ENCODE measurements at places on chromosomes 1 and 21.
A peak's percentile ranks its signal among the peaks of the same experiment; 100 is the strongest.

DNA sequence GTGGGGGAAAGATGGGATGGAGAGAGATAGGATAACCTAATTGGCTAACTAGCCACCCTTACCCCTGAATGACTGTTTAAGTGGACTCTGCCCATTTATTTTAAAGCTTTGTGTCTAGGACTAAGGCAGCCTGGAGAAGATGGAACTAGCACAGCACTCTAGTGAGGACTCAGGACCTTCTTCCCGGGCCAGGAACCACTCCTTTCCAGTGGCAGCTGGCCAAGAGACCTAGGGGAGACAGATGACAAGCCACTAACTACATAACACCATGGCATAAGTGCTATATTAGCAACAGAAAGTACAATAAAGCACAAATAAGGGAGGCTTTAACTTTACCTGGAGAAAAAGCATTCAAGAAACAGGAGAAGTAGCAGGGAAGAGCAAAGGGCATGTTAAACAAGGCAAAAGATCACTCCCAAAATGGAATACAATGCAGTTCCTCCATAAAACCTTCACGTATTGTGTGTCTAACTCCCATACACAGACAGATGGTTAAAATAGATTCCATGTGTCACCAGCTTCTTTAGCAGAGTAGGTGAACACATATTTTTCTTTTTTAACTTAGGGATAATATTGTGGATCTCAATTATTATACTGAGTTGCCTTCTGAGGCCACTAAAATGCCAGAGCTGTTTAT, 20.6 kb downstream of the CLCA1 start:
- no peak for DNase-seq

- DNase-seq, result no peak
These were observed 10.7 kb downstream of the EPHA2 start for GRCh38 chr1:16145030-16145661.

DNA sequence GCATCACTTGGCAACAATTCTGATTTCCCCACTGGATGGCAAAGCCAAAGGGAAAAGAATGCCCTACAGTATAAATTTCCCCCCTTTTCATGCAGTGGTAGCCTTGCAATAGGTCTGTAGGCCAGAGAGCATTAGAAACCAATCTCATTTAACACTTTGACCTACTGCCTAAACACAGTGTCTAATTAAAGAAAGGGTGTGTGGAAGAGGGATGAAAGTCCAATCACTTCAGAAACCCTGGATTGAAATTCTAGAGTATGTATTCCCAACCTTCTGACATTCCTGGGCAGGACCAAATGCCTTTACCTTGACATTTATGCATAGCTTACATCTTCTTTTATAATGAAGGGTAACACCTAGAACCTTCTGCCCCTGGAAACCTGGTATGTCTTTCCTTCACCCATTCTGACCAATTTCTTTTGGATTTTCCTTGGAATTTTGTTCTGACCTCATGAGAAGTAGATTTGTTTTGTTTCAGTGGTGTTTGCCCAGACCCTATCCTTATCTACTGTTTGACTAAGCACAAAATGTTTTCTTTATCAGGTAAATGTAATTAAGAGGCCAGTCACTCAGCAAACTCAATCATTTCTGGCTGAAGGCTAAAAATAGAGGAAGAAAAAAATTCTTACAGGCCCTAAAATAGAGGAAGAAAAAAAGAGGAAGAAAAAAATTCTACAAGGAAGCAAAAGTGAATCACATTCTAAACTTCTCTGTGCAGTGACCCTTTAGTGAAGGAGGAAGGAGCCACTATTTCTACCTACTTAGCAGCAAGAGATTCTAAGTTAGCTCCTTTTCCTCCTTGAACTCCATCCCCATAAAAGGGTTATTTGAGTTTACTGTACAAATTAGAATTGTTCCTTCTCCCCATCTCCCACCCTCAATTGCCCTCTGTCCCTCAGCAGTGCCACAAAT, 129.5 kb upstream of the DSCAM start:
- no peak for DNase-seq

GRCh38 chr1:8424539-8425116, 106.7 kb downstream of the SLC45A1 start:
- no peak for DNase-seq

GRCh38 chr1:61259379-61260148, 177.2 kb downstream of the NFIA start:
- no peak for DNase-seq

DNA sequence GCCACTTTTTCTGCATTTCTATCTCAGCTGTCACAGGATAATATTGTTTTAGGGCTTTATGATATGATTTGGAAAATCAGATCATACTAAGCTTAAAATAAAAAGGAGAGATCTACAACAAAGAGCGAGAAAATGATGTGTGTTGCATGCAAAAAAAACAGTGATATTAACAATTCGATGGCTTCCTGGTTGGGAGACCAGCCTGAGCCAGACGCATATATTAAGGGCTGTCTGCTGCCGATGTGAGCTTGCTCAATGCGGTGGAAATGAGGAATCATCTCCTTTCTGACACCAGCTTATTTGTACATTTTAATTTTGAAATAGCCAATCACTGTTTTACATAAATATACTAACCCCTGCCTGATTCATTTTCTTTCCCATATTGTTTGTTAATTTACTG, 862.6 kb downstream of the USP25 start:
- DNase-seq, result no peak

- DNase-seq, result no peak
These were observed 22.9 kb upstream of the LEFTY2 start for GRCh38 chr1:225963735-225964530.

DNA sequence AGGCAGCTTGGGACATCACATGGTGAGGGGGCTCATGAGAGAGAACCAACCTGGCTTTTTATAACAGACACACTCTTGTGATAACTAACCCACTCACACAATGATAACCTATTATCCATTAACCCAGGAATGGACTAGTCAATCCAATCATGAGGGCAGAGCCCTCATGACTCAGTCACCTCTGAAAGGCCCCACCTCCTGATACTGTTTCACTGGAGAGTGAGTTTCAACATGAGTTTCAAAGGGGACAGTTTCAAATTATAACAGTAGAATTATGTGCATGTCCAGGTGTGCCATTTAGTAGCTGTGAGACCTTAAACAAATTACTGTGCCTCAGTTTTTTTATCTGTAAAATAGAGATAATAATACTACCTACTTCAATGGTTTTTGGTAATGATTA, 47.6 kb upstream of the PPP2R5A start:
- no peak for DNase-seq

GRCh38 chr21:36811762-36812161, 112.8 kb downstream of the SIM2 start:
- no peak for DNase-seq

GRCh38 chr1:111814305-111814628, 58.6 kb downstream of the DDX20 start:
- DNase-seq, result no peak

DNA sequence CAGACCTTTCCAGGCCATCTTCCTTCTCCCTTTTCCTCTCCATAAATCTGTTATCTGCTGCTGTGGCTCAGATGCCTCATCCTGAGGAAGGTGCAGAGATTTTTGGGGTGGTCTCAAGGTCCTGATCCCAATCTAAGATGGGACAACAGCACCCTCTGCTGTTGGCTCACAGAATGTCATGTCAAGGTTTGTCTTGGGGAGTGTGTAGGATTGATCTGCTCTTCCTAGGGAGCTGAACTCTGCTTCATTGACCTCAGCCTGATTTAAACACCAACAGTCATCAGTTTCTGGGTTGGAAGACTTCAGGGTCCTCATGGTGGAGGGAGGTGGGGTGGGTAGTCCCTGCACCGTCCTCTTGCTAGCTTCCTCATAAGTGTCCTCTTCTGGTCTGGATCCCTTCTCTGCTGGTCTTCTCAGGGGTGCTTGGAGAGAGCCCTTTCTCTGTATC, 62.8 kb upstream of the LAX1 start:
- peak; percentile 62 for DNase-seq

DNA sequence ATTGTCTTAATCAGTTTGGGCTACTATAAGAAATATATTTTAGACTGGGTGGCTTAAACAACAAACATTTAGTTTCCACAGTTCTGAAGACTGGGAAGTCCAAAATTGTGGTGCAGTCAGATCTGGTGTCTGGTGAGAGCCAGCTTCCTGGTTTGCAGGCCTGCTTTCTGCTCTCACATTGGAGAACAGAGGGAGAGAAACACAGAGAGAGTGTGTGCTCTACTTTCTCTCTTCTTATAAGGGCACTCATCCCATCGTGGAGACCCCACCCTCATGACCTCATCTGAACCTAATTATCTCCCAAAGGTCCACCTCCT, 4.1 kb downstream of the LEPR start:
- DNase-seq, result no peak

DNA sequence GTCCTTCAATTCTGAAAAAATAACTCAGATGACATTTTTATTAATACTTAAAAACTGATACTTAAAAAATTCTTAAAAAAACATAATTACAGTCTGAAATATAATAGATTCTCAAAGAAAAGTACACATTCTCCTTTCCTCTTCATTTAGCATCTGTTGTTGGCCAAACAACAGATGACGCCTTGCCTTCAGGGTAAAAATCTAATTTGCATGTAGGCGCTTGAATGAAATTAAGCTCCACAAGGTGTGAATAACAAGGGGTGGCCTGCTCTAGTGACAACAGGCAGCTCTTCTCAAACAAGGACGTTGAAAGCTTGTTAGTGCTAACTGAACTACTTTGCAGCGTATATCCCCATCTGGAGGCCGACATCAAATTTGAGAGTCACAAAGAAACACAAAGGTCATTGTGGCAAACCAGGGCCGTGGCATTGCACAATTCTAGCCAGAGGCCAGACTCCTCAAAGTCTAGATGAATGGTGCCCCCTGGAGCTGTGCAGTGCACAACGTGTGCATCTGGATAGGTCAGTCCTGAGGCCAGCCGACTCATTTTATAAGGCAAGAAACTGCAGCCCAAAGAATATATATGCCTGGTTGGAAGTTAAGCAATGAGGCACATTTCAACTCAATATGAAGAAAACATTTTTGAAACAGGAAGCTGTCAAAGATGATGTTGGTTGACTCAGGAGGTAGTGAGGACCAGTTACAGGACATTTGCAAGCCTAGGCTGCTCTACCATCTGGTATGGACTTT, 459.2 kb upstream of the RUNX1 start:
- DNase-seq, result peak; percentile 7

- no peak for DNase-seq
These were observed 56.3 kb upstream of the NEK2 start for GRCh38 chr1:211731456-211732292.

DNA sequence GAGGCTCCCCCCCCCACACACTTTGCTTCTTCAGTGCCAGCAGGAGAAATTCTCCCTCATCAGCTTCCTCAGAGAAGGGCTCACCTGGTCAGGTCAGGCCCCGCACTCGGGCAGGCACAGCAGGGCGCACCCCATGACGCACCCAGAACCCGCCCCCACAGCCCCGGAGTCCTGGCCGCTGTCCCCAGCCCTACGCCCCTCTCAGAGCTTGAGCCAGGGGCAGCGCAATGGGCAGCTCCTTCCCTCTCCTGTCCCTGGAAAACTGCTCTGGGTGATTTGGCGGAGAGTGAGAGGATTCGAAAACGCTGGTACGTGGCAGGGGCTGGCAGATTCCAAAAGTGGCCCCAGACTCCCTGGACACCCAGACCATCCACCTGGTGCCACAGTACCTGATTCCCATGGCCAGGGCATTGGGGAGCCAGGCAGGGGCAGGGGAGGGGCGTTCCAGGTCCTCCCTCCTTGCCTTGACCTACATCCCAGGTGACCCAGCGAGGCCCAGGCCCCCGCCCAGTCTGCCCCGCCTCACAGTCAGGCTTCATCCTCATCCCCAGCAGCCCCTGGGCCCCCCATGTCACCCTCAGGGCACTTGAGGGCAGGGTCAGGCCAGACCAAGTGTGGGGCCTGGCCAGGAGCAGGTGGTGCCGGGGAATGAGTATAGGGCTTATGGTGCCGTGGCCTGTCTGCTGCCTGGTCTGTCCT, 23.7 kb downstream of the RRP1 start:
- DNase-seq, result no peak

- DNase-seq, result no peak
These were observed 509 bp downstream of the PIK3R3 start for GRCh38 chr1:46131712-46132528.

- no peak for DNase-seq
These were observed 84.9 kb downstream of the ITPKB start for GRCh38 chr1:226654046-226654667.

GRCh38 chr1:210645582-210646257, 317.0 kb downstream of the HHAT start:
- DNase-seq, result no peak

DNA sequence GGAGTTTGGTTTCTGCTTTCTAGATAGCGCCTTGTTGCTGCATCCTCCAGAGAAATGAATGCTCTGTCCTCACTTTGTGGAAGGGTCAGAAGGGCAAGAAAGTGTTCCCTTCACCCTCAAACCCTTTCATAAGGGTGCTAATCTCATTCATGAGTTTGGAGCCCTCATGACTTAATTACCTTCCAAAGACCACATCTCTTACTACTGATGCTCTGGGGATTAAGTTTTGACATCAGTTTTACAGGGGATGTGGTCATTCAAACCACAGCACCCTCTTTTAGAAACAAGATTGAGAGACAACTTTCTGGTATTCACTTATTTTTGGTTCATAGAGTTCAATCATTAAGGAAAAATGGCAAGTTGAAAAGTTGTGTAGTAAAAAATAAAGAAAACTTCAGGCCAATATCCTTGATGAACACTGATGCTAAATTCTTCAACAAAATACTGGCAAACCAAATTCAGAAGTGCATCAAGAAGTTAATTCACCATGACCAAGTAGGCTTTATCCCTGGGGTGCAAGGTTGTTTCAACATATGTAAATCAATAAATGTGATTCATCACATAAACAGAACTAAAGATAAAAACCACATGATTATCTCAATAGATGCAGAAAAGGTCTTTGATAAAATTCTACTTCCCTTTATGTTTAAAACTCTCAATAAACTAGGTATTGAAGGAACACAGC, 442.1 kb downstream of the PTBP2 start:
- no peak for DNase-seq

DNA sequence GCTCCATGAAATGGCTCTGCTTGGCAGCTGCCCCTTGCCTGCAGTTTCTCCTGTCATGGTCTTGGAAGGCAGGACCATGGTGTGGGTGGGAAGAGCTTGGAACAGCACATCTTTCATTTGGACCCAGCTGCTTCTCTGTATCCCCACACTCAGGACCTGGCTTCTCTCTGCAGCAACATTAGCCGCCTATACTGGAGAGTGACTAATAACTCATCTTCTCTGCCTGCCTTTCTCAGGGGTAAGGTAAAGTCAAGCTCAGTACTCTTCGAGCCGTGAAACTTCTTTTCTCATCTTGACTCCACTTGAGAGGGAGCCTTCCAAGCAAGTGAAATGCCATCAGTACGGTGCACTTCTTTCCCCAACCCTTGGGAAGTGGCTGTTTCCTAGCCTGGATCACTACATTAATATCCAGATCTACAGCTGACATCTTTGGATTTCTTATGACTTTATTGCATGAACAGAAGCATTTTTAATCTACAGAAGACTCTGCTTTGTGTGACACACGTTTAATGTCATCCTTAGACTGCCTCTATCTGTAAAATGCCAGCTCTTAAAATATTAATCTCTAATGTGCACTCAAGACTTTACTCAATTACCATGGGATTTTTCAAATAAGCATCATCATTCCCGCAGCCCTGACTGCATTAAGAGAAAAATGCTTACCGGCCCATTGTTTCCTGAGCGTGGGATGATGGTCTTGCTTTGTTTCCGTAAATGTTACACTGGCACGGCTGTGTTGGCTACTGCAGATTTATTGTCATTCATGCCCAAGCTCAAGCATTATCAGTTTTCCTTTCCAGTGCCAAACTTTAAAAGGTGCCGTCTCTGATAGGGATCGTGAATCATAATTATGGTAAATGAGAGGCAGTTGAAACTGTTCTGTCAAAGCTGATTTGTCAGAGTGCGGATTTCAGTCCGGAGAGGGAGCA, 242.9 kb downstream of the HHAT start:
- no peak for DNase-seq
